ENCODE measurements at places on chromosomes 1 and 21.

DNA sequence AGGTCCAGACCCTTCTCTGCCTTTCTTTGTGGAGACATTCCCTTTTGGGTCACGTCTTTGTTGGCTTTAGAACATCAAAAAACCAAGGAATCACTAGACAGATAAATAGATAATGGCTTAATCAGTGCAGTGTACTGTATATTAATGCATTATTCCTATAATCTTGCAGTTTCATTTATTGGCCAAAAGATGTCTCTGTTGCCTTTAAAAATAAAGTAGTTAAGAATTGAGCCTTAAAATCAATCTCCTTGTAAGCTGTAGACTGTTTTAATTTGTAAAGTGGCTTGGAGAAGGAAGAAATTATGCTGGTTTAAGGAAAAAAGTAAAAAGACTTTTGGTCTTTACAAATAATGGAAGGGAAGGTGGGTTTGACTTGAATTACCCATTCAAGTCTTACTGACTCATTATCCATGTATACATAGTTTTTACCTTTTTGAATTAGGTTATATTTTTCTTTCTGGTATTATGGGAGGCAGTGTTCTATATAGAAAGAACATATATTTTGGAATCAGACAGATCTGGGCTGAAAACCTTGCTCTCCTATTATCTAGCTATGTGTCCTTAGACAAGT is 84.6 kb downstream of the VPS13D start:
- DNase-seq = no peak

GRCh38 chr21:35231090-35231489 is 182.0 kb upstream of the RUNX1 start:
- DNase-seq = no peak

- no peak for DNase-seq
These were observed 52.5 kb downstream of the LACTBL1 start for GRCh38 chr1:22920026-22920733.

GRCh38 chr1:217989510-217989909 is 295.6 kb upstream of the RRP15 start:
- no peak for DNase-seq

Measured in stimulated activated CD4-positive, alpha-beta T cell treated with anti-CD3 and anti-CD28 coated beads, Interleukin-12 subunit alpha, Interleukin-12 subunit beta, amount 100 ng/mL, for 48 hours (primary cell).